ENCODE measurements at places on chromosomes 12 and 14. TPM values are rescaled to one million over a fixed set of nuclear protein-coding genes. Genes with fewer than 3 reads are reported as not detected.

DNA sequence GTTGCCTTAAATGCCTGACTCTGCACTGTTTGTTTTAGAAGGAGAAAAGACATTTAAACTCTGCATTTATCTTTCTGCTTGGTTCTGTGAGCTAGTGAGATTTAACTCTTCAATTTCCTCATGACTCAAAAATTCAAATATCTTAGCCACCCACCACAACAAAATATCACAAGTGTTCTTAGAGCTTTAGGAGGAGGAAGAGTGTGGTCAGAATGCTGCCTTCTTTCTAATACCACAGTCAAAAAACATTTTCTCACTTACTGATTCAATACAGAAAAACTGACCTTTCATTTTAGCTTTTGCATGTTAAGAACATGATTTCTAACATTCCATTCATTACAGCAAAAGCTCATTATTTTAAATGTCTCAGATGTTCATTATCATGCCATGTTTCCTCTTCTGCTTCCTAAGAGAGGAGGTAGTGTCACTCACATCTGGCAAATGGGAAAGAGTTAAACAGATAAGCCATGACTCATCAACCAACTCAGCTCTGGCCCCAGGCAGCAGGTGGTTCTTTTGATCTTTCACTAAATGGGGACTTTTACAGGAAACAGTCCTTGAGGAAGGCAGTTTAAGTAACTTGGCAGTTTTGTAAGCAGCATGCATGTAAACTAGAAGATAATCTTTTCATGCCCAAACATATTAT is 56.4 kb upstream of the RNU6-8 start:
- no peaks in the 10 kb centered on the region for H3K27me3 ChIP-seq
- H3K36me3 ChIP-seq: no peaks in the 10 kb centered on the region
- no peak overlapping the region for H3K27ac ChIP-seq

DNA sequence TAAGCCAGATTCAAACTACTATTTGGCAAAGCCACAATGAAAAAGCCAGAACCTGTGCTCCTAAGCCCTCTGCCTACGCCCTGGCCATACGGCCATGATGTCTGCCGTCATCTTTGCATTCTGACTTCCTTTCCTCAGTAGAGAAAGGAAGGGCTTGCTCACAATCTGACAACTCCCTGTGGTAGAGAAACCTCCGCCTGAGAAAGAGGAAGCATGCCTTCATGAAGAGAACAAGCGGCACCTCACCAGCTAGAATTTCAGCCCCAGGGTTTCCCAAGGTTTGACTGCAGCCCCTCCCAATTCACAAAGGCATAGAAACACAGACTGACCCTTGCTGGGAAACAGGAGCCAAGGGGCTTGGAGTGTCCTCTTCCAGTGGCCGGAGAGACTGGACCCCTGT is 25.7 kb downstream of the TEP1 start:
- no peaks in the 10 kb centered on the region for H3K27me3 ChIP-seq
- H3K4me3 ChIP-seq: no peak overlapping the region
- no peaks in the 10 kb centered on the region for H3K4me1 ChIP-seq
- no peak overlapping the region for H3K27ac ChIP-seq
- no peak for DNase-seq

The KRT85 gene
- not detected for total RNA-seq

The CLEC4E gene
- total RNA-seq: not detected
